ENCODE measurements at places on chromosomes 6 and 20.

DNA sequence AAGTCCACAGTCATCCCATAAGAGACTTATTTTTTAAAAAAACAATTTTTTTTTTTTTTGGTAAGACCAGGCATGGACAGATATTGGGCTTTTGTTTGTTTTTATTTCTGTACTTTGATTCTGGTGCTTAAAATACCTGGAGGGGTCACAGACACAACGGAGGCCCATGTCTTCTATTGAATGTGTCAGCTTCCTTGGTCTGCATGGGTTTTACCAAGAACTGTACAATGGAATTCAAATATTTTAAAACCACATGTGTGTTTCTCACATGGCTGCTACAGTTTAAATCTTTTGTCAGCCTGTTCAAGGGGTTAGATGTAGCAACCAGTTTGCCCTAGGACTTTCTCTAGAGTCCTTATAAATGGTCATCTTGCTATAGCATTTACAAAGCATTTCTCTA lies 139.8 kb downstream of the SOX4 start:
- DNase-seq, result no peak

GRCh38 chr6:16921399-16922110 lies 160.3 kb upstream of the ATXN1 start:
- no peak for DNase-seq

DNA sequence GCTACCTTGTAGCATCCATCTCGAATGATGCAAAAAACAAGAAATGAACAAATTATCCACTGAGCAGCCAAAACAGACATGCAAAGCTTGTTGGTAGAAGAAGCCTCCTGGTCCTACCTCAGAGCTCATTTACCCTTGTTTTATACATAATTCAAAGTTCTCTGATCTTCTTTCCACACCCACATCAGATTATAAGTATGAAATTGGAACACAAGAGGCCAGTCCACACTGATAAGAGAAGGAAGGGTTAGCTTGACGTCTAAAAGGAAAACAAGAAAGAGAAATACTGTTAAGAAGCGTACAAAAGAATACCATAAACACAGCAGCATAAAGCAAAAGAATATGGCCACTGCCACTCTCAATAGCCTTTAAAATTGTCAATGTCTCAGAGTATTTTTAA lies 49.7 kb downstream of the FAM83B start:
- DNase-seq, result no peak

- no peak for DNase-seq
These were observed 17.7 kb downstream of the SYNJ2 start for GRCh38 chr6:157999168-158000051.

GRCh38 chr6:169654598-169655391 lies 47.0 kb downstream of the WDR27 start:
- DNase-seq, result no peak

DNA sequence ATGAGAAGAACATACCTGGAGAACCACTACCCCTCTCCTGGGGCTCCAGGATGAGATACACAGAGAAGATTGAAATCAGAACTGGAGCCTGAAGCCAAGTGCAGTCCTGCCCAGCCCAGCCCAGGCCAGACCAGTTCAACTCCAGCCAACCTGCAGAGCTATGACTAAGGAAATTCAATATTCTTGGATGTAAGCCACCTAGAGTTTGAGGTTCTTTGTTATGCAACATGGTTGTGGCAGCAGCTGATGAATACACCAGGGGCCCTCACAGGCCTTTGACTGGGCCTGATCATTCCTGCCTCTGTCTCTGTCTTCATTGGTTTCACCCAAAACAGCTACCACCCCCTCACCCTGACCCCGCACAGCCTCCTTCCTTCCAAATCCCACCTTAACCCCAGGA lies 167.8 kb downstream of the LRFN2 start:
- no peak for DNase-seq

Data from MV-4-11 (cell line).